ENCODE measurements at places on chromosomes 5 and 9.
A peak's percentile ranks its signal among the peaks of the same experiment; 100 is the strongest.

DNA sequence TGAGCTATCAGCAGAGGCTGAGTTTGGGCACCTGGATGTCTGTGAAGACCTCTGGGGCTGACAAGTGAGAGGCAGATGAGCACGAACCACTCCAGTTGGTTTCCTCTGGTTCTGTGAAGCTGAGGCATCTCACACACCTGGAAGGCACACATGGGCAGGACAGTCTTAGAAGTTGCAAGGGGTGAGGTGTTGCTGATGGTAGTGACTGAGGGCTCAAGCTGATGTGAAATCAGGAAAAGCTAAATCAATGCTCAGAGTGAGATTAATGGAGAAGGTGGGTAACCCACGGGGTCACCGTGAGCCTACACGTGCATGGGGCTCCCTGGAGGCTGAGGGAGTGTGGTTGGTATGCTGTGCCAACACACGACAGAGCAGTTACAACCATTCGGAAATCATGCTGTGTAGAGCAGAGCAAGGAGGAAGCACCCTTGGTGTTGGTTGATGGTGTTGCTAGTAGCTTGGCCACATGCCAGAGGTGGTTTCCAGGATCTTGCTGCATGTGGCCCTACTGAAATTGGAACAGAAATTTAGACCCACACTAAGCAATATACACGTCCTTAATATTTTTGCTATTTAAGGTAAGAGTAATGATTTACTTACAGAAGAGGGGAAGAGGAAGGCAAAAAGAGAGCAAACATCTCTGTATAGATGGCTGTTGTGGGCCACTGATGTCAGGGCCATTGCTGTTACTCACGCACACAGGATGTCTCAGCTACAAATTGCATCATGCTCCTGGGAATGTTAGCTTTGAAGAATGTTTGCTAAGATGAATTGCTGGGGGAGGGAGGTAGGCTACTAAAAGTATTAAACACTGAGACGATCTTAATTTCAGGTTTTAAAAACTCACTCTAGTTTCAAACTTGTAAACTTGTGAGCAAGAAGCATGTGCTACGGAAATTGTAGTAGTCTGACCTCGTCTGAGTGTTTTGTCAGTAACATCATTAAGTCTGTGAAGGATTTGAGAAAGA, 170.5 kb downstream of the ARHGEF28 start:
- no peak for DNase-seq

DNA sequence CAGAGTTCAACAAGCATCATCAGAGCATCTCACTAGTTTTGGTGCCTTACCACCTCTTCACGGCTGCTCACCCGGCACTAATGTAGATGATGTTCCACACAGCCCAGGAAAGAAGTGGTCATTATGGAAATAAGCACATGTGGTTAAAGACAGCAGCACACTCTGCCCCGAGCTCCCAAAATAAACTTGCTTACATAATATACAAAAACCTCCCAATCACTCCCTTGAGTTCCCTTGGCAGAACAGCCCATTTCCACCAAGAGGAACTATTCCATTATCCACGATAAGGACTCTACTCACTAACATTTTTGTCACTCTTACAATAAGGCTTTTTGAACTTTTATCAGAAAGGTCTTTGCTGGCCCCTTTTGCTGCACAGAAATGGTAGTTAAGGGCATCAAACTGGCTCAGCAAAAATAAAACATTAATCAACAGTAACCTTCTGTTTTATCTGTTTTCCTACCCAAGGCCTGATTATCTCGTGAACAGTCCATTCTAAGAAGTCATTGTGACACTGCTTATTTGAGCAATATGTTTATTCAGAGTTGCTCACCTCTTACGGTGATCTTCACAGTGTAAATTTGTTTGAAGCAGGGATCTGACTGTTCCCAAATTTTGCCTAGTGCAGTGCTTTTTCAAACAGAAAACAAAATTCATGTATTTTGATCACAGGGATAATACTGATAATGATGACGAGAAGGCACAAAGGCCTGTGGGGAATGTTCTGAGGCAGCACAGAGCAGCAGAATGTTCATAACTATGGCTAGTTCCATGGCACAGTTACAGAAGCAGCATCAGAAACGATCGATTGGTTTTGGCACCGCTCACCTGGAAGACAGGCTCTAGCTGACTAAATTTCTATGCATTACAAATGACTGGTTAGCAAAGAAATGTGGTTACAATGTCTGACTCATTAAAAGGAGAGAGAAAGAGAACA, 399.8 kb upstream of the PIK3R1 start:
- DNase-seq, result no peak

- no peak for DNase-seq
These were observed 9.6 kb upstream of the FLT4 start for GRCh38 chr5:180658774-180659564.

- DNase-seq, result no peak
These were observed 6.4 kb upstream of the JMY start for GRCh38 chr5:79229357-79230174.

GRCh38 chr5:112743631-112744030, 5.9 kb downstream of the APC start:
- no peak for DNase-seq

DNA sequence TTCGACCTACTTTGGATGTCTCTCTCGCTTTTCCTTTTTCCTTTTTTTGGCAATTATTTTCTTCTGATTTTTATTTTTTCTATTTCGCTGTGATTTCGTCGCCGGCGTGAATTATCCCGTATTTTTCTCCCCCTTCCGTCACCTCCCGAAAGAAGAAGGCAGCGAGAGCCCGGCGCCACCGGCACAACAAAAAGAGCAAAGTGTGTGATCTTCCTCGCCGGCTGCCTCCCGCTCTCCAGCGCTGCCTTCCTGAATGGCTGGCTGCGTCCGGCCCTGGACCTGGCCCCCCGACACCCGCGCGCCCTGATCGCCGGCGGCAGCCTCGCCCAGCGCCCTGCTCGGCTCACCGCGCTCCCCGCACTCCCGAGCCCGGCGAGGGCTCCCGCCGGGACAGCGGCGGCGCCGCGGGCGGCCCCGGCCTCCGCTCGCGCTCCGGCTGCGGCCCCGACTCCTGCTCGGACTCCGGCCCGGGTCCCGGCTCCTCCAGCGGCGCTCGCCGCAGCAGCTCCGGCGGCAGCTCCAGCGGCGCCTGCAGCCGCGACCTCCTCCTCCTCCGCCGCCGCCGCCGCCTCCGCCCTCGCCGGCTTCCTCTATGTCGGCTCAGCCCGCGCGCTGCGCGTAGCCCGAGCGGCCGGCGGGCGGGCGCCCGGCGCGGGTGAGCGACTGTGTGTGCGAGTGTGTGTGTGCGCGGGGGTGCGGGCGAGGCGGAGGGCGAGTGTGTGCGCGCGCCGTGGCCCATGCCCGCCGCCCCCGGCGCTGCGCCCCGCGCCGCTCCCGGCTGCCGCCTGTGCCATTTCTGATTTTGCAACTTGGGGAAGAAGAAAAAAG, 960 bp downstream of the NR2F1 start:
- no peak for DNase-seq

GRCh38 chr5:13994621-13995253, 50.2 kb upstream of the DNAH5 start:
- DNase-seq, result no peak

- DNase-seq, result no peak
These were observed 23.1 kb downstream of the ADAMTSL2 start for GRCh38 chr9:133557581-133557980.

DNA sequence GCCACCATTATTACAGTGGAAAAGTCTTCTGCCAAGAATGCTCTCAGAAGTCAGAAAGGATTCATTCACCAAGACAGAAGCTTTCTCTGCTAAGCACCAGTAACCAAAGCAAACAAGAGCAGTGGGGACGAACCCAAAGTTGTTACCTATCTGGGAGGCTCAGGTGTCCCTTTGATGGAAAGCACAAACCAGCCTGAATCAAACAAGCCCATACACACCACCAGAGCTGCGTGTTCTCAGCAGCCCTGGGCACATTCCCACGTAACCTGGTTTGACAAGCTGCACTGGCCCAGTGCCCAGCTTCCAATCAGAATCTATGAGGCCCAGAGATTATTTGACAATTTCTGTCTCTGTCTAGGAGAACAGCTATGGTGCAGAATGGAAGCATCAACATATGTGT, 252.6 kb downstream of the ACTL7B start:
- no peak for DNase-seq

DNA sequence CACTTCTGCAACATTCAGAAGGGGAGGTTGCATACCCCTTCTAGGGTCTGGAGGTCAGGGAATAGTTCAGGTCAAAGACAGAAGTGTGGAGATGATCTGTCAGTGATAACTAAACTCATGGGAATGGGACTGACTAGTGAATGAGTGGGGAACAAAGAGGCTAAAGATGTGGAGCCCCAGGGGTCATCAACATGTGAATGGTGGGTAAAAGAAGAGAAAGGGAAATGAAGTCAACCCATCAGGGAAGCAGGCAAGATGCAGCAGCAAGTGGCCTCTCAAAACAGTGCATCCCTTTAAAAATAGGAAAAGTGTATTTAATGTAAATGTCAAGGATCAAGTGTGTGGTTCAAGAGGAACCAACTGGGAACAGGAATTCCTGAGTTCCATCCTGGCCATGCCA, 69.9 kb downstream of the PLPPR1 start:
- DNase-seq, result no peak

- DNase-seq, result no peak
These were observed 48.6 kb upstream of the TLE1 start for GRCh38 chr9:81737871-81738507.

DNA sequence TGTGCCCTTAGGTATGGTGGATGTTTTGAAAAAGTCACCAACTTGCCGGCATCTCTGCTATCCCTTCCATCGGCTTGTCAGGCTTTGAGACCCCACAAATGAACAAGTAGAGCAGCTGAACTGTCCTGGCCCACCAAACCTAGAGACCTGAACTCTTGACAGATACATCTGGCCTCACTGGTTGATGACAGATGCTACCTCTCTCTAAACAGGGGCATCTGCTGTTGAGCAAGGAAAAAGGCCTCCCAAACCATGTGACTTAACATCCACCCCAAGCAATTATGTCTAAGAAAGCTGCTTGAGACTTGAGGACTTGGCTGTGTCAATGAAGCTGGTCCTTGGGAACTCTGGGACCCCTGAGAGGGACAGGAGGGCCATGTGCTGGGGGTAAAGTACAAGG, 2.3 kb downstream of the CCNI2 start:
- DNase-seq, result no peak

GRCh38 chr5:111582993-111583601, 70.8 kb upstream of the STARD4 start:
- no peak for DNase-seq

DNA sequence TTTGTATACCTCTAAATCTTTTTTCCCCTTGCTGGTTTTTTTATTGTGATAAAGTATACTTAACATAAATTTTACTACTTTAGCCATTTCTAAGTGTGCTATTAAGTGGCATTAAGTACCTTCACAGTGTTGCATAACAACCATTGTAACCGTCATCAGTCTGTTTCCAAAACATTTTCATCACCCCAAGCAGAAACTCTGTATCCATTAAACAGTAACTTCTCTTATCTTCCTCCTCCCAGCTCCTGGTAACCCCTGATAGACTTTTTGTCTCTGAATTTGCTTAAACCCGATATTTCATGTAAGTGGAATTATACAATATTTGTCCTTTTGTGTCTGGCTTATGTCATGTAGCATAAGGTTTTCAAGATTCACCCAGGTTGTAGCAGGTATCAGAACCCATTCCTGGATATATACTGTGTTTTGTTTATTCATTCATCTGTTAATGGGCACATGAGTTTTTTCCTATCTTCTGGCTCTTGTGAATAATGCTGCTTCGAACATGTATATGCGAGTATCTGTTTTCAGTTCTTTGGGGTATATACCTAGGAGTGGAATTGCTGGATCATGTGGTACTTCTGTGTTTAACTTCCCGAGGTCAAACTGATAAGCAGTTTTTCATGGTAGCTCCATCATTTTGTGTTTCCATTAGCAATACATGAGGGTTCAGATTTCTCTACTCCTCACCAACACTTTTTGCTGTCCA, 66.4 kb downstream of the EHMT1 start:
- DNase-seq, result no peak

- DNase-seq, result no peak
These were observed 39.3 kb downstream of the GLRA1 start for GRCh38 chr5:151885138-151885908.

DNA sequence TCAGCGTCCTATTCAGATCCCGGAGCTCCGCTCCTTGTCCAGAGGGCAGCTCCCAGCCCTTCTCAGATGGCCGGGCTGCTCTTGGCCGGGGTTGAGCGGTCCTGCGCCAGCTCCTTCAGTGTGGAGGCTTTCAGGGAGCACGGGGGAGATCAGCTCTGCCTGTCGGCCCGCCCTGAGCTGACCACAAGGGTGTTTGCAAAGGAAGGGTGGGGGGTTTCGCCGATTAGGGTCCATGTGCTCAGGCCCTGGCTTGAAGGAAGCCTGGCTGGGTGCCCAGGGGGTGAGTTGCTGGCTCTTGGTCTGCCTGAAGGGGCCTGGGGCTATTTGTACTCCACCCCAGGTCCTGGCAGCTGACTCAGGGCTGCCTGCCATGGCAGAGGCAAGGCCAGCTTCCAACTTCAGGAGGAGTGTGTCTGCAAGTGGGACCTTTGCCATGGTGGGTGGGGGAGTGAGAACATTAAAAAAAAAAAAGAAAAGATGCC, 250.1 kb upstream of the KLF4 start:
- no peak for DNase-seq

GRCh38 chr5:168829044-168829443, 249.9 kb upstream of the PANK3 start:
- DNase-seq, result no peak

GRCh38 chr9:79687131-79687447, 115.3 kb downstream of the TLE4 start:
- peak; percentile 3 for DNase-seq

DNA sequence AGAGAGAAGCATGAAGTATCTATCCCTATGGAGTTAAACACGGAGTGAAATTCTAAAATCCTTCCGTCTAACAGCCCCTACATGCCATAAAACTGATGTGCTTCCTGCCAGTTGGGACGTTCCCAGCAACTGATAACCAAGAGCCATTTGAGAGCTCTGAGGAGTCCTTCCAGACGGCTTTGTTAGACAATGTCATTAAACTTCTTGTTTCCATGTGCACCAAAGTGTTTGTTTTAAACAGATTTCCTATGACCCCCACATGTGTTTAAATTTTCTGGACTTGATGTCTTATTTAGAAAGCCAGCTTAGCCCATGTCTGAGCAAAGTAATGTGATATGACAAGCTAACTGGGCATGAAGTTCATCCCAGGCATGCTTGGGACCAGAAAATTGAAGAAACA, 57.2 kb upstream of the LPAR1 start:
- DNase-seq, result no peak

GRCh38 chr9:129273136-129273895, 95.3 kb upstream of the IER5L start:
- DNase-seq, result no peak

- no peak for DNase-seq
These were observed 1.7 kb upstream of the PAX5 start for GRCh38 chr9:37035648-37036370.

GRCh38 chr9:92308893-92309292, 15.4 kb upstream of the IARS1 start:
- DNase-seq, result no peak

DNA sequence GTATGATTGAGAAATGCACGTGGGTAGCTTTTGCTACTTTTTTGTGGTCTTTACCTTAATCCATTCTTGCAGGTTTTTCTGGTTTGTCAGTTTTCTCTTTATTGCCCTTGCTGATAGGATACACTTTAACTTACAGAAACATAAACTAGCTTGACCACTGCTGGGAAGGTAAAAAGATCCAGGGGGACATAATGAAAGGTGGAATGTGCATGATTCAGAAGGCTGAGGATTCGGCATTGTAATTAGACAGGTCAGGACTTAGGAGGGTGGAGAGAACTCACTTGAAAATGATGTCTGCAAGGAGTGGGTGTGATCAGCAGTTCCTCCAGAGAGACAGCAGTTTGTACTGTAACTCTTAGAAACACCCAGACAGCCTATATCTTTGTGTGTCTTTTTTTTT, 19.8 kb upstream of the TXNDC8 start:
- DNase-seq, result no peak

Data from stimulated activated CD8-positive, alpha-beta memory T cell treated with anti-CD3 and anti-CD28 coated beads, Interleukin-2, amount 100 ng/mL, for 1 hour (primary cell).